ENCODE measurements at places on chromosomes 7 and 10.
A peak's percentile ranks its signal among the peaks of the same experiment; 100 is the strongest.

- no peaks in the 10 kb centered on the region for H3K27me3 ChIP-seq
- peaks cover 35% of the 10 kb centered on the region for H3K4me1 ChIP-seq
- H3K36me3 ChIP-seq = no peaks in the 10 kb centered on the region
- H3K27ac ChIP-seq = peak overlapping the region; percentile 99
- DNase-seq = peak; percentile 70
These were observed 631 bp downstream of the HPS6 start for GRCh38 chr10:102065561-102066398.

DNA sequence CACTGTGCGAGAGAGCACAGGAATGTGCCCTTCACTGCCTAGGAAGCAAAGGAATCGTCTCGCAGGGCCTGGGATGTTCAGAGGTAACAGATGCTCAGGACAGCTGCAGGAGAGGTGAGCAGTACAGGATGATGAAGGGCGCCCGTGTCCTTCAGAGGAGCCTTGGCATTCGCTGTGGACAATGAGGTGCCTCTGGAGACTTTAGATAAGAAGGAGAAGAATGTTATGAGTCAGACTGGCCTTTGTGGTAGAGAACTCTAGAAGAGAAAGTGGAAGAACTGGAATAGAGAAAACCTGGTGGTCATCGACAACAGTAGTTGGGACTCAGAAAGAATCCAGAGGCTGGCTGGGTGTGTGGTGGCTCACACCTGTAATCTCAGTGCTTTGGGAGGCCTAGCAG, 64.4 kb upstream of the LEP start:
- H3K36me3 ChIP-seq = no peaks in the 10 kb centered on the region
- H3K27ac ChIP-seq = no peak overlapping the region

DNA sequence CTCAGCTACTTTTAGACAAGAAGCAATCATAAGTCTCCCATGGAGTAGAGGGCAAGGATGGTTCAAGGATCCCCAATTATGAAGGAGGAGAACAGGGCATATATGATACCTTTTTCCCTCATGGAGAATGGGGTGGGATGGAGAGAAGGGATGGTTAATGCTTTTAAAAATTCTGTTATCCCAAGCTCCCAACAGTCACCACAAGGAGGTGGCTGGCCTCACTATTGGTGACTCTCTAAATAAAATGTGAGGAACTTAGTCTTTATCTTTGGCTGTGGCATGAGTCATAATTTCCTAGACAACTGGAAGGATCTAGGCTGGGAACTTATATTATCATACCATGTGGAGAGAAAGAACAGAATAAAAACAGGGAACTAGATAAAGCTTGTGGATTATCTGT, 297.0 kb downstream of the PHTF2 start:
- H3K27me3 ChIP-seq = no peaks in the 10 kb centered on the region
- H3K27ac ChIP-seq = no peak overlapping the region
- H3K4me3 ChIP-seq = no peak overlapping the region
- no peak for DNase-seq
- no peaks in the 10 kb centered on the region for H3K4me1 ChIP-seq

DNA sequence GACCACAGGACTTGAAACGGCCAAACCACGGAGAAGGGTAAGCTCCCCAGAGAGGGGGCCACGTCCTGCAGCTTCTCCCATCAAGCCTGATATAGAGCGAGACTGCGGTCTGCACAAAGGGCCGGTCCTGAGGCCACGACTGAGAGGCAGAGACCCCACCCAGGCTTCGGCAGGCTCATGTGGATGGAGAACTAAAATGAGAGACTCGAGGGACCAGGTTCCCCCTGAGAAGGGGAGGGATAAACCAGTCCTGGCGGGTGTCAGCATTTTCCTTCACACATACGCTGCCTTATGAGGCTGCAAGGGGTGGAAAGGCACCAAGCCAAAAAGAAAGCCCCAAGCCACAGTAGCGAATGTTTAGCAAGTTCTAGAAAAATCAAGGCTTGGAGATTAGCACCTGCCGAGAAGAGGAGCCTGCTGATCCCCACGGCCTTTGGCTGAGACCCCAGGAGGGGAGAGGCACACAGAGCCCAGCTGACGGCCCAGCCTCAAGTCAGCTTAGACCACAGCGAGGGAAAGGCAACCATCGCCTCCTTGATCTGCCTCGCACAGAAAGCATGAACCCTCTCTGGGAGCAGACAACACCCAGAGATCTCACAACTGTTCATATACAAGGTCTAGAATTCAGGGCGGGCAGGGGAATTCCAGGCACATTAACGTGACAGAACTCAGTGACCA, 92.6 kb upstream of the RNF32 start:
- no peaks in the 10 kb centered on the region for H3K4me1 ChIP-seq
- no peak overlapping the region for H3K4me3 ChIP-seq
- H3K27me3 ChIP-seq = no peaks in the 10 kb centered on the region
- H3K27ac ChIP-seq = no peak overlapping the region
- H3K36me3 ChIP-seq = no peaks in the 10 kb centered on the region
- DNase-seq = no peak

DNA sequence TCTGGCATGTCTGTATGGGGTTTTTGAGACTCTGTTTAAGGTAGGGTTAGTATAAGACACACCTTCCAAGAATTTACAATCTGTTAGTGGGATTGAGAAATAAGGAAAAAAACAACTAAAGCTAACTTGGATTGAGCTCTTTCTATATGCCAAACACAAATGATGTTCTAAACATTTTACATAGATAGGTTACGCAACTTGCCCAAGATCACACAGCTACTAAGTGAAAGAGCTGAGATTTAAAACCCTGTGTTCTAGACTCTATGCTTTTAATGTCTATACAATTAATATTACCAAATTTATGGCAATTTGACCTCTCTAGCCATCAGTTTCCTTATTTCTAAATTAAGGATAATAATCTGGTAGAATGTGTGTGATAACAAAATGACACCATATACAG, 1056.2 kb downstream of the LRMDA start:
- H3K4me1 ChIP-seq = no peaks in the 10 kb centered on the region
- H3K4me3 ChIP-seq = no peak overlapping the region
- H3K27ac ChIP-seq = no peak overlapping the region
- no peaks in the 10 kb centered on the region for H3K27me3 ChIP-seq
- no peaks in the 10 kb centered on the region for H3K36me3 ChIP-seq

GRCh38 chr10:49834976-49835375, 72.9 kb upstream of the OGDHL start:
- no peaks in the 10 kb centered on the region for H3K27me3 ChIP-seq
- peaks cover 22% of the 10 kb centered on the region for H3K36me3 ChIP-seq
- DNase-seq = no peak

- peaks cover 9% of the 10 kb centered on the region for H3K4me1 ChIP-seq
- H3K4me3 ChIP-seq = no peak overlapping the region
- no peaks in the 10 kb centered on the region for H3K36me3 ChIP-seq
- no peak for DNase-seq
- H3K27me3 ChIP-seq = no peaks in the 10 kb centered on the region
- no peak overlapping the region for H3K27ac ChIP-seq
These were observed 107.7 kb upstream of the MPP7 start for GRCh38 chr10:28410420-28411135.

GRCh38 chr7:43038254-43038653, 74.2 kb upstream of the HECW1 start:
- H3K4me1 ChIP-seq = no peaks in the 10 kb centered on the region
- H3K27ac ChIP-seq = no peak overlapping the region
- H3K27me3 ChIP-seq = no peaks in the 10 kb centered on the region
- no peak for DNase-seq

DNA sequence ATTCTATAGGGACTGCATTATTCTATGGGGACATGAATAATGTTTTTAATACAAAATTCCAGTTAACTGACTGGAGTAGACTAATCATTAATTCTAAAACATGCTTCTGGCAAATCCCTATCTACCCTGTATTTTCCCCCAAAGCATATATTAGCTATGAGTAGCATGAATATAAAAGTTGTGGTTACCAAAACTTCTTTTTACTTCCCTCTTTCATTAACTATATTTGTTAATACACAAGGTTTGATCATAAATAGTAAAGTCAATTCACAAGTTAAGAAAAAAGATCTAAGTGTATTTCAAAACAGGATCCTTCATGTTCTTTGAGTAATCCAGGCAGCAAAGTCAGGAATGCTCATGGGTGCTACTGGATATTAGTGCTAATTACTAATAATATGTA, 2.9 kb upstream of the RALA start:
- H3K4me1 ChIP-seq = peaks cover 26% of the 10 kb centered on the region
- no peaks in the 10 kb centered on the region for H3K36me3 ChIP-seq
- DNase-seq = no peak
- no peak overlapping the region for H3K27ac ChIP-seq
- no peaks in the 10 kb centered on the region for H3K27me3 ChIP-seq
- no peak overlapping the region for H3K4me3 ChIP-seq

DNA sequence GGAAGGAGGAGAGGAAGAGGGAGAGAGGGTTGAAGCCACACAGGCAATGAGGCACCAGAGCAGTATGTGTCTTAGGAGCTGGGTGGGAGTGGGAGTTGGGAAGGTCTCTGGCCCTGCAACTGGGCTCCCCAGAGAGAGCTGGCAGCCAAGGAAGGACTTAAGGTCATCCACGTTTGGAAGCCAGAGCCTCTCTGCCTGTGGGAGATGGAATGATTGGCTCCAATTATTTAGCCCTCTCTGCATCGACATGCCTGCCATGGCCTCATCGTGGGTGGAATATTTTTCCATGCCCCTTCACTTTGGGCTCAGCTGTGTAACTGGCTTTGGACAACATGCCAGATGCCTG, 478.5 kb downstream of the RPS24 start:
- H3K27ac ChIP-seq = no peak overlapping the region
- no peaks in the 10 kb centered on the region for H3K36me3 ChIP-seq
- no peaks in the 10 kb centered on the region for H3K27me3 ChIP-seq
- peak; percentile 8 for DNase-seq
- H3K4me3 ChIP-seq = no peak overlapping the region

DNA sequence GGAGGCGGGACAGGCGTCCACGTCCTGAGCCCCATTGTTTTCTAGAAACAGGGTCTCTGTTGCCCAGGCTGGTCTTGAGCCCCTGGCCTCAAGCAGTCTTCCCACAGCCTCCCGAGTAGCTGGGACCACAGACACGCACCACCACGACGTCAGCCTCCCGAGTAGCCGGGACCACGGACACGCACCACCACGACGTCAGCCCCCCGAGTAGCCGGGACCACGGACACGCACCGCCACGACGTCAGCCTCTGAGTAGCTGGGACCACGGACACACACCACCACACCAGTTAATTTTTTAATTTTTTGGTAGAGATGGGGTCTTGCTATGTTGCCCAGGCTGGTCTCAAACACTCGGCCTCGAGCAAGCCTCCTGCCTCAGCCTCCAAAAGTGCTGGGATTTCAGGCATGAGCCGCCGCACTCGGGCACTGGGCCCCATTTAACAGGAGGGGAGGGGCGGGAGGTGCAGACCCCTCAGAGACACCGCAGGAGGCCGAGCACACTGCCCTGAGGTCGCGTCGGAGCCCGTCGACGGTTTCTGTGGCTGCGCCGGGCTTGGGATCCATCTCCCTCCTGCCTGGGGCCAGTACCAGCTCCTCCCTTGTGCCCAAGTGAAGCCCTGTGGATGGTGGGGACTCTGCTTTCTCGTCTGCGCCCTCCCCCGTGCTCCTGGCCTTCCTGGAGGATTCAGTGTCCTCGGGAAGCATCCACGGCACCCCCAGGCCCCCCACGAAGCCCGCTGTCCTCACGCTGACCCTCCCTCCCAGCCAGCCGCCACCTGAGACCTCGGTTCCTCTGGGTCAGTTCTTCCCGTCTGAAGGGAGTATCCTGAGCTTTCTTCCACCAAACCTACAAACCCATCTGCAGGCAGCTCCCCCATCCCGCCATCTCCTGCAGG, 13.0 kb downstream of the FAM20C start:
- H3K27me3 ChIP-seq = no peaks in the 10 kb centered on the region
- no peak overlapping the region for H3K27ac ChIP-seq
- peaks cover 39% of the 10 kb centered on the region for H3K36me3 ChIP-seq
- no peaks in the 10 kb centered on the region for H3K4me1 ChIP-seq
- no peak overlapping the region for H3K4me3 ChIP-seq

DNA sequence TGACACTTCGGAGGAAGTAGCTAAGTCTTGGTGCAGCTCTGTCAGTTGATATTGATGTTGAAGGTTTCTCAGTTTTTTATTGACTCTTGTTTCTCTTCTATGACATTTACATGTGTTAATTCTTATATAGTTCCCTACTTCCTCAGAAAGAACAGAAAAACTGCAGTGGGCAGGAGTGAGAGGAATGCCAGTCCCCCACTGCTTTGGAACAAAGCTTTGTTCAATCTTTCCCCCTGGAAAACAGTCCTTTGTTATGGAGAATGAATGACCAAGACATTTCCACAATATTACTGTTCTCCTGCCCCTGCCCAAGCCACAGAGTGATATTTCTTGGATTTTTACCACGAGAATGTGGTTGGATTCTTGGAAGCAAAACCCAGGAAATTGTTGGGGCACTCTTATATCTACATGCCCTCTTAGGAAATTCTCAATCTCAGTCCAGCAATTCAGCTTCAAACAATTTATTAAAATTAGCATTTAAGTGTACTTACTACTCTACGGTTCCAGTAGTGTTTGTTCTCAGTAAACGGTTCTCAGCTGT, 258.0 kb upstream of the KCND2 start:
- H3K27ac ChIP-seq = no peak overlapping the region
- no peak overlapping the region for H3K4me3 ChIP-seq
- H3K27me3 ChIP-seq = no peaks in the 10 kb centered on the region
- H3K4me1 ChIP-seq = no peaks in the 10 kb centered on the region

- no peaks in the 10 kb centered on the region for H3K27me3 ChIP-seq
- no peak for DNase-seq
- H3K4me3 ChIP-seq = no peak overlapping the region
- H3K36me3 ChIP-seq = no peaks in the 10 kb centered on the region
These were observed 16.4 kb upstream of the TMEM72 start for GRCh38 chr10:44894691-44895090.

DNA sequence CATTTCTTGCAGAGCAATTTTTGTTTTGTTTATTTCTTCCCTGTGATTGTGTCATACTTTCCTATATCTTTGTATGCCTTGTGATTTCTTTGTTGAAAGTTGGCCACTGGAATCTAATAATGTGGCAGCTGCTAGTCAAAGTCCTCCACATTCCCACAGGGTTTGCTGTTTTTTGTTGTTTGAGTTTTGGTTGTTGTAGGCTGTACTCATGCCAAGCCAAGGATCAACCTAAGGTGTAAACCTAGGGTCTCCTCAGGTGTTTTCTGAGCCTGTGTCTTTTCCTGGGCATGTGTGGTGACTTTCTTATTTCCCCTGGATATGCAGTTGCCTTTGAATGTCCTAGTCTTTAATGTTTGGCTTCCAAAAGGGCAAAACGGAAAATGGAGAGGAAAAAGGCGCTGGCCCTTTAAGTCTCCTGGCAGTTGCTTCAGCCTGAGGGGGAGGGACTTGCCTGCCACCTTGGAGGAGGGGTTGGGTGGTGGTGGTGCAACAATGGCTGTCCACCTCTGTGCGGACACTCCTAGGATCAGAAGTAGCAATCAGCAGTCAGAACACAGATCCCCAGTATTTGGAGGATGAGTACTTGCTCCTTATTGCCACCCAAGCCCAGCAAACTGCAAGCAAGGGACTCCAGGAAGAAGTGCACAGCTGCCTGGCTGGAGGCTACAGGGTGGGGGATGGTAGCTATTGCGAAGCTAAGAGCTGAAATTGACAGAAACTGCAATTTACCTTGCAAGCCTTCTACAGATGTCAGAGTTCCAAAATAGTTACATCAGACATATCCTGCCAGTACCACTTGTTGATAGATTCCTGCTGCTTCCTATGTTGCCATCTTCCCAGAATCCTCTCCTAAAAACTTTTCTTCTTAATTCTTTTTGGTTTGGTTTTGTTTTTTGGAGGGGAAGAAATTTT, 5.6 kb upstream of the ZNF518A start:
- no peaks in the 10 kb centered on the region for H3K27me3 ChIP-seq
- H3K4me3 ChIP-seq = peak overlapping the region; percentile 10
- H3K36me3 ChIP-seq = no peaks in the 10 kb centered on the region
- H3K27ac ChIP-seq = peak overlapping the region; percentile 14
- peak; percentile 58 for DNase-seq
